ENCODE measurements at places on chromosomes 5 and 9.

GRCh38 chr5:143447983-143448382 lies 44.5 kb upstream of the NR3C1 start:
- no peak for DNase-seq

- no peak for DNase-seq
These were observed 67.9 kb downstream of the PSMB7 start for GRCh38 chr9:124347206-124347967.

DNA sequence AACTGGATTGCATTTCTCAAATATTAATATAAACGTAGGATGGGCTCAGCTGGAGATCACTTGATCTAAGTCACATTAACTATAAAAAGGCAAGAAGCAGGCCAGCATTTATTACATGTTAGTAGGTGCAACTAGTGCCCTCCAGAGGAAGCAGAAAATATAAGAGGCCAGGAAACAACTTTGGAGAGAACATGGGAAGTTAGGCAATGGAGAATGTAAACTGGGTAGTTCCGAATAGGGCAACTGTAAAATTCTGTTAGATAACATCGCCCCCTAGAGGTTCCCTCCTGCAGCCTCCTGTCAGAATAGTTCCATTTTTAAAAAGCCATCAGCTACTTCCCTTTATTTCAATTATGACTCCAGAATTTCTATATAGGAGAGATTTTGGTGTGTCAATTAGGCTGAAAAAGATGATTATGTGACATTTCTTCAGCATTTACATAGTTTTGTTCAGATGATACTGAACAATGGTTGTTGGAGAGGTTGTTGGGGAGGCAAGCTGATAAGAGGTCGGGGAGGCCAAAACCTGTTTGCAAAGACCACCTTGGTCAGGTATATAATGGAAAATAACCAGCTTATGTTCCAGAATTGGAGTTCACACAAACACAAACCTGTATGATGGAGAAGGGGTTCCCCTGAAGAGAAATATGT lies 22.4 kb downstream of the CCL28 start:
- peak; percentile 61 for DNase-seq

DNA sequence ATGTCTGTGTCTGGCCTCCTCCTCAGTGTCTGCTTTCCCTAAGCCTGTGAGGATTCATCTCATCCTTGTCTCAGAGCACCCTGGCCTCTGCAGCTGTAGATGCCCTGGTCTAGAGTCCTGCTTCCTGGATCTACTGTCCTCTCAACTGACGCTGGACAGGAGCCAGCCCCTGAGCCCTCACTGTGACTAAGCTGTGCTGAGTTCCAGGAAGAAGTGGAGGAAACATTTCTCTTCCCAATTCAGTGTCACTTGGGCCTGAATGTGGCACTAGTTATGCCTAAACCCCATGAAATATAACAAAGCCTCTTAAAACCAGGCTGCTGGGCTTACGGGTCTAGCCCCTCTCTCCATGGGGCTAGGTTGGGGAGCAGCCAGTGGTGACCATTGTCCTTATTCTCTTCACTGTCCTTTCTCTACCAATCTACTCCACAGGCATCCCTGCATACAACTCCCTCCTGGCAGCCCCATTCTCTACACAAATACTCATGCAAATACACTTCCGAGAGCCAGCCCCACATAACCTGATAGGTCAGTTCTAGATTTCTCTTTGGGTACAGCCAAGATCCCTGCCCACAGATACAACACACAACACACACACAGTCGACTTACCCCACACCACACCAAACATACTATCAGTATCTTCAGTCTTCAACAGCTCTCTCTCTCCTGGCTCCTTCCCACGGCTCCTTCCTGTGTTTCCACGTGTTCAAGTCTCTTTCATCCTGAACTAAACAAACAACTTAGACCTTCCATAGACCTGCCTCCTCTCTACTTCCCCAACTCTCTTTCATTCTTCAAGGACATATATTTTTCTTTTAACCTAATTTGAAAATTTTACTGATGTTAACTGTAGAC lies 220.8 kb downstream of the SNX18 start:
- DNase-seq: no peak

DNA sequence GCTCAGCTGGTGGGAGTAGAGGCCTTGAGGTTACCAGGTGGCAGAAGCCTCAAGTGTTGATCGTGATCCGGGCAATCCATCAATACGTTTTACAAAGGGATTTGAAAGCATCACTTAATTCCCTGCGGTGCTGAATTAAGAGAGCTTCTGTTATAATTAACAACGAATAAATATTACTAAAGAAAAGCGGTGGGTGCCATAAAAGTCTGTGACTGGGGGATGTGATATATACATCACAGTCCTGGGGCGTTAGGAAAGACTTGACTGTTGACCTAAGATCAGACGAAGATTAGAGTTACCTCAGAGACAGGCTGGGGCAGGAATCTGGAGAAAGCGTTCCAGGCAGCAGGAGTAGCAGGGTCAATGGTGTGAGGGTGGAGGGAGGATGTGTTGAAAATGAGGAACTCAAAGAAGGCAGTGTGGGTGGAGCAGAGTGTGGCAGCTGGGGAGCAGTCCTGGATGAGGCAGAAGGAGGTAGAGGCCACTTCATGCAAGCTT lies 6.7 kb upstream of the C5orf63 start:
- no peak for DNase-seq

GRCh38 chr9:98899408-98900056 lies 44.2 kb upstream of the COL15A1 start:
- DNase-seq: no peak
